Placental pericyte (primary cell): ENCODE measurements at places on chromosomes 5 and 9. TPM values are rescaled to one million over a fixed set of nuclear protein-coding genes. Genes with fewer than 3 reads are reported as not detected.

SELENOP gene
- total RNA-seq: 4.7 and 10.9 TPM in 2 replicates

PTRH1 gene
- total RNA-seq: 16.0 and 21.2 TPM in 2 replicates

FSD1L gene
- total RNA-seq: 4.8 and 9.7 TPM in 2 replicates

ARHGEF37 gene
- total RNA-seq: 0.44 and 1.0 TPM in 2 replicates

TLR4 gene
- 2.0 and 6.3 TPM in 2 replicates for total RNA-seq
